ENCODE measurements at places on chromosomes 7 and 10. TPM values are rescaled to one million over a fixed set of nuclear protein-coding genes. Genes with fewer than 3 reads are reported as not detected.

GRCh38 chr7:47609803-47610452 is 28.0 kb upstream of the TNS3 start:
- no peak overlapping the region for H3K4me3 ChIP-seq
- H3K27me3 ChIP-seq: no peaks in the 10 kb centered on the region
- no peak for DNase-seq

DNA sequence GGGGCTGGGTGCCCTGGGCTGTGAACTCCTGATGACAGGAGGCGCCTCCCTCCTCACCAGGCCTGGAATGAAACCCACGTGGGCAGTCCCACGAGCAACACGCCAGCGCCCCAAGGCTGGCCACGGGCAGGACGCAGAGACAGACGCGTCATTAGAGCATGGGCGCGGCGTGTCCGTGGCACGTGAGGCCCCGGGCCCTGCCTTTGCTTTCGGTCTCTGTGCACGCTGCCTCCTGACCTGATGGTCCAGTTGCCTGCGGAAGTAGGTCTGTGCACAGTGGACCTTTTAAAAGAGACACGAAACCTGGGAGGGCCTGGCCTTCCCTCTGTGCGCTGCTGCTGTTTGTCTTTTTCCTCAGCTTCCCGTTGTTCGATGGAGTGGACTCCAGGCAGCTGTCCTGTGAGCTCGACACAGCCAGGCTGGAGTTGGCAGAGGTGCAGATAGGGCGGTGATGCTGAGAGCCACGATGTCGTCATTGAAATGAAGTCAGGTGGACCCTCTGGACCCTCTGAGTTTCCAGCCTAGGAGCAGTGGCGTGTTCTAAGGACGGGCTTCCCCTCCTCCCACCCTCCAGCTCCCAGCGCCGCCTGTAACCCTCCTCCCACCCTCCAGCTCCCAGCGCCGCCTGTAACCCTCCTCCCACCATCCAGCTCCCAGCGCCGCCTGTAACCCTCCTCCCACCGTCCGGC is 40.1 kb upstream of the CFAP46 start:
- no peaks in the 10 kb centered on the region for H3K36me3 ChIP-seq
- H3K4me3 ChIP-seq: no peak overlapping the region
- no peak for DNase-seq

DNA sequence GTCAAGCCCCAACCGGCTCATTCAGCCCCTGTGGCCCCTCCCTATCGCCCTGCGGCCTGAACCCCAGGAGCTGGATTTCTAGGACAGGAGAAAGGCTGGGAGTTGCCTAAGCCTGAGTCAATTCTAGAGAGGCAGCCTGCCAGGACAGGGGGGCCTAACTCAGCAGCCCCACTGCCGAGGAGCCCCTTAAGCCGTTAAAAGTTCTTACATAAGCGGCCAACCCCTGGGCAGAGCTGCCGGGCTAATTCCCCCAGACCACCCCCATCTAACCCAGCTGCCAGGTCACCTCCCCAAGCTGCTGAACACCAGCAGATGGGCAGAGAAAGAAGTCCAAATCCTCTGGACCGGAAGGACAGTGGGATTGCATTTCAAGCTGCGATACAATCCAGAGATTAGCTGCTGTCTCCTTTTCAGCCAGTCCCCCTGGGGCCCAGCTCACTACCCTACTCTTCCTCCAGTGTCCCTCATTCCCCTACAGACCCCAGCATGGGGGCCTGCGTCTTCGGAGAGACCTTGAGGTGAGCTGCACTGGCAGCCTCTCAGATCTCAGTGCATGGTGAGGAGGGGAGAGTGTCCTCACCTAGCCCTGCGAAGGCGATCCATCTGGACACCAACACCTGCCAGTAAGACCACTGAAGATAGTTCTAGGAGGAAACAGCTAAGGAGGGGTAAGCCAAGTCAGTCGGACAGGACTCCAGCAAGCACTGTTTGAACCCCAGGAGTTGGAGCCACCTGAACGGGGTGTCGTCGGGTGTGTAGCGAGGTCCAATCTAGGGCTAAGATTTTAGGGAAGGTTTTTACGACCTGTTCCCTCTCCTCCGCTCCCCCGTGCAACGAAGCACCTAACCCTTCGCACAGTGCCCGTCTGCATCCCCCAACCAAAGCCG is 830 bp downstream of the IMPDH1 start:
- H3K4me1 ChIP-seq: no peaks in the 10 kb centered on the region
- peak overlapping the region; percentile 65 for H3K4me3 ChIP-seq
- H3K36me3 ChIP-seq: no peaks in the 10 kb centered on the region
- no peak overlapping the region for H3K27ac ChIP-seq

- DNase-seq: no peak
- no peaks in the 10 kb centered on the region for H3K4me1 ChIP-seq
- H3K4me3 ChIP-seq: no peak overlapping the region
- peak overlapping the region; percentile 72 for H3K27ac ChIP-seq
- peaks cover 12% of the 10 kb centered on the region for H3K27me3 ChIP-seq
Measured at GRCh38 chr10:79322616-79323543, 24.4 kb upstream of the PPIF start.

- H3K27ac ChIP-seq: no peak overlapping the region
- H3K4me3 ChIP-seq: no peak overlapping the region
- no peaks in the 10 kb centered on the region for H3K36me3 ChIP-seq
- no peaks in the 10 kb centered on the region for H3K4me1 ChIP-seq
Measured at GRCh38 chr7:105209870-105210269, 178.9 kb downstream of the SRPK2 start.

- no peak overlapping the region for H3K27ac ChIP-seq
- no peak for DNase-seq
- H3K27me3 ChIP-seq: peaks cover 45% of the 10 kb centered on the region
- H3K36me3 ChIP-seq: no peaks in the 10 kb centered on the region
- H3K4me1 ChIP-seq: no peaks in the 10 kb centered on the region
Measured at GRCh38 chr7:128244861-128245260, 3.8 kb downstream of the LEP start.

DNA sequence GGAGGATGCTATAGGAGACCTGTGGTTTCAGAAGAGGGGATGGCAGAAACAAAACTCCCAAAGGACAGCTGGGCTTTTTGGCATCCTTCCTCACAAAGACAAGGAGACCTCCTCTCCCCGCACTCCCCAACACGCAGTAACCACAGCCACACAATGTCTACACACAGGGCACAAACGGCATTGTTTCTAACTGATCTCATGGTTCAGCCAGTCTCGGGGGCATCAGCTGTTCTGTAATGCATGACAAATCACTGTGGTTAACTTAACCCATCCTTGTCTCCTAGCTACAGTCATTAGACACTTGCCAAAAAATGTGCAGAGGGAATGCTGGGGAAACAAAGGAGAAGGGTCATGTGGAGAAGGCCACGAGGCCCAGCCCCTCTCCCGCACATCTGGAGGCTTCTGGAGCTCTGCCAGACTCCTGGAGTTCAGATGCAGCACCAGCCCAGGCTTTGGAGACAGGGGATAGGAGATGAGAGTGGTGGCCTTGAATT is 7.6 kb upstream of the ADAMTS14 start:
- H3K27me3 ChIP-seq: no peaks in the 10 kb centered on the region
- H3K4me3 ChIP-seq: no peak overlapping the region
- peaks cover 2% of the 10 kb centered on the region for H3K4me1 ChIP-seq
- H3K36me3 ChIP-seq: no peaks in the 10 kb centered on the region
- no peak for DNase-seq
- H3K27ac ChIP-seq: peak overlapping the region; percentile 72

DNA sequence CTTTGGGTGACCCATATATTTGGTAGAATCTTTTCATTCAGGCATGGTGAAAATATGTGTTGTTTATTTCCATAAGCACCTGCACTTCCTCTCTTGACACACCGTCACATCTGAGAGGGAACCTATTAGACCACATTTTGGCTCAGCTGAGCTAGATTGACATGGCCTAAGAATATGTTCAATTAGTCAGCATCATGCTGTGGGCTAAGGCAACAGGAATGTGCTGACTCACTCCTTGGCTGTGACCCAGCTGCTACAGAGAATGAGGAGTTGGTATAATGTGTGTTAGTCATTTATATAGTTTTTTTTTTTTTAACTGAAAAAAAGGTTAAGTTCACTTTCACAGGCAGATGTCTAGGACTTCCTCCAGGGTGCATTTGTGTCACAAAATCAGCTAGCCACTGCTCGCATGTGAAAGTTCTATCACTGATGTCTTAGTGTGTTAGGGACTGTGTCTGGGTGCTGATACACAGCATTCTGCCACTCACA is 180.6 kb downstream of the SEMA3E start:
- H3K4me1 ChIP-seq: no peaks in the 10 kb centered on the region
- DNase-seq: peak; percentile 13
- no peak overlapping the region for H3K27ac ChIP-seq
- H3K27me3 ChIP-seq: no peaks in the 10 kb centered on the region

DNA sequence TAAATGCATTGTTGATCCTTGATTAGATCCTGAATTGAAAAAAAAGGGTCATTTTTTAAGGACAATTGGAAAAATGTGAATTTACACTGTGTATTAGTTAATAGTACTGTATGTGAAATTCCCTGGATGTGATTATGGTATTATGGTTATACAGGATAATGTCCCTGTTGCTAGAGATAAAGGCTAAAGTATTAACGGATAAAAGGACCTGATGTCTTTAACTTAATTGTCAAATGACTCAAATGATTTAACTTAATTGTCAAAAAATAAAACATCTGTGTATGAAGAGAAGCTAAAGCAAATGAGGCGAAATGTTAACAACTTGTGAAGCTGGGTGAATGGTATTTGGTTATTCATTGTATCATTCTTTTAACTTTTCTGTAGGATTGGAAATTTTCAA is 48.8 kb downstream of the SUFU start:
- no peak for DNase-seq
- H3K27me3 ChIP-seq: no peaks in the 10 kb centered on the region
- no peak overlapping the region for H3K4me3 ChIP-seq
- H3K27ac ChIP-seq: no peak overlapping the region
- peaks cover 4% of the 10 kb centered on the region for H3K36me3 ChIP-seq
- no peaks in the 10 kb centered on the region for H3K4me1 ChIP-seq

DNA sequence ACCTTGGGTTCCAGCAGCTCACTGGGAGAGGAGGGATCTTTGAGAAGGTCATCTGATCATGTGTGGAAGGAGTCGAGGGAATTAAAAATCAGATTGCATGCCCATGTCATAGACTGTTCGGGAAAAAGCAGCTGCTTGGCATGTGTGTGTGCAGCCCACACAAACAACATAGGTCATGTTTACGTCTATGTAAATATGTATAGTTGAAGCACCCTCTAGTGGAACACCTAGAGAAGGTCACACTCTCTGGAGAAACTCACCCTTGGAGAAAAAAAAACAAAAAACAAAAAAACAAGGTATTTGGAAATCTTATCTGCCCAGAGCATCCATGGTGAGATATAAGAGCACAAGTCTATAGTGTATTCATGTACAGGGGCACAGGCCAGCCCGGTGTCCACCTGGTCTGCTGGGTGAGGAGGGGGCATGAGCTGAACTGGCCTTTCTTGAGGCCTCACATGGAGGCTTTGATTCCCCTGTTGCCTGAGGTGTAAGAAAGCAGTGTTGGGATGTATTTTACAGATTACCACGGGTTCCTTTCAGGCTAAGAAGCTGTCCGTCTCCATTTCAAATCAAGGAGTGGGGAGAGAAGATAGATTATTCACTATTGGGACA is 98.0 kb downstream of the NPY start:
- H3K36me3 ChIP-seq: no peaks in the 10 kb centered on the region
- H3K4me1 ChIP-seq: no peaks in the 10 kb centered on the region
- DNase-seq: peak; percentile 37
- H3K4me3 ChIP-seq: no peak overlapping the region
- no peaks in the 10 kb centered on the region for H3K27me3 ChIP-seq

DNA sequence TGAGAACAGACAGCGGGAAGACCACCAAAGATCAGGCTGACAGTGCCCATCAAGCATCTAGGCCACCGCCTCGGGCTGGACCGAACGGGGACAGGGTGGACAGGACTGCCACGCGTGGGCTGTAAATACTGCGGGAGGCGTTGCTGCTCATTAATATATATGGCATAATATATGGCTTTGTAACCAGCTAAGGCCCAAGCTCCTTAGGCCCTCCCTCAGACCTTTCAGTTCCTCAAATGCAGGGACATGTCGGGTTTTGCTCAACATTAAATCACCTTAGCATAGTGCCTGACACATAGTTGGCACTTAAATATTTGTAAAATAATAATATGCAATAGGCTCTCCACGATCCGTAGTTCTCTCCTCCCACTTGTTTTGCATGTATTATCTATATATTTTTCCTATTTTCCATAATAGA is 402 bp upstream of the TMEM168 start:
- H3K27me3 ChIP-seq: no peaks in the 10 kb centered on the region
- H3K4me3 ChIP-seq: peak overlapping the region; percentile 86
- peak overlapping the region; percentile 97 for H3K27ac ChIP-seq
- peaks cover 3% of the 10 kb centered on the region for H3K4me1 ChIP-seq

DNA sequence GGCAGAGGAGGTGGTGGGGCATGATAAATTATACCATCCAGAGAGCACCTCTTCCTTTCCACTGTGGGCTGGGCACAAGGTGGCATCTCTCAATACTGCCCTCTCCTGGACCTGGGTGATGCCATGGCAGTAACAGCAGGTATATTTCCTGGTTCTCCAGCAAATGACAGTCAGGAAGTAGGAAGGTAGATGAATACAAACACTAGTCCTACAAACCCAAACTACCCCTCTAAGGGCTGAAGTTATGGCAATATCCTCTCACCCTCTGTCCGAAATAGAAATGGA is 1004.9 kb downstream of the KCNMA1 start:
- no peaks in the 10 kb centered on the region for H3K36me3 ChIP-seq
- DNase-seq: peak; percentile 48
- no peak overlapping the region for H3K4me3 ChIP-seq
- no peaks in the 10 kb centered on the region for H3K4me1 ChIP-seq
- H3K27me3 ChIP-seq: no peaks in the 10 kb centered on the region

DNA sequence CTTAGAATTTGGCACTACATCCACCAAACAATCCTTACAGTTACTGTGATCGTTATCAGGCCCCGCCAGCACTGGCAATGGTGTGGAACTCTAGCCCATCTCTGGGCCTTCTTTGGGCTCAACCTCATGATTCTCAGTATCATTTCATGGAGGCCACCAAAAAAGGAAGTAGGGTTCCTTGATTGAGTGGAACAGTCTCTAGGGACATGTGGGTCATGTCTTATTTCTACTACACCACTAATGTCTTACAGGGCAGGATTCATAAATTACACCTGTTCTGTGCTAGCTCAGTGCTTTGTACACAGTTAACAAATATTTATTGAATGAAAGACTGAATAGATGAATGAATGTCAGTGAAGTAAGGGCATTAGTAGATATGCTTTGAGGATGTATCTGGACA is 53.9 kb downstream of the AP3M1 start:
- H3K4me1 ChIP-seq: no peaks in the 10 kb centered on the region
- no peak overlapping the region for H3K27ac ChIP-seq

DNA sequence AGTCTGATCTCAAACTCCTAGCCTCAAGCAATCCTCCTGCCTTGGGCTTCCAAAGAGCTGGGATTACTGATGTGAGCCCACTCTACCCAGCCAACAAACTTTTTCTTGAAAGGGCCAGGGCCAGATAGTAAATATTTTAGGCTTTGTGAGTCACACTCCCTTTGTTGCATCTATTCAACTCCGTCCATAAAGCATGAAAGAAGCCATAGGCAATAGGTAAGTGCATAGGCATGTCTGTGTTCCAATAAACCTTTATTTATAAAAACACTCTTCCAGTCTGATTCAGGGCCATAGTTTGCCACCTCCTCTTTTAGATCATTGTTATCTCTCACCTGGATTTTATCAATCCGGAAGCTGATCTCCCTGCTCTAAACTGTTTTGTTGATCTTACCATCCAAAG is 105.6 kb upstream of the BMPER start:
- no peak for DNase-seq
- H3K4me1 ChIP-seq: no peaks in the 10 kb centered on the region
- H3K4me3 ChIP-seq: no peak overlapping the region
- no peaks in the 10 kb centered on the region for H3K27me3 ChIP-seq

SFTPA1 gene
- 0.21 TPM for polyA plus RNA-seq

ENKUR gene
- polyA plus RNA-seq: 1.3 TPM

OLAH gene
- polyA plus RNA-seq: not detected

KIFBP gene
- polyA plus RNA-seq: 10.3 TPM

ANKRD30A gene
- polyA plus RNA-seq: not detected

PRSS37 gene
- polyA plus RNA-seq: 0.38 TPM

USP6NL gene
- polyA plus RNA-seq: 5.4 TPM

CYP3A4 gene
- 181 TPM for polyA plus RNA-seq

NEUROD6 gene
- polyA plus RNA-seq: 0.34 TPM

C10orf90 gene
- not detected for polyA plus RNA-seq

GBX1 gene
- polyA plus RNA-seq: not detected

Measured in small intestine (tissue), 16 donors.